ENCODE measurements at places on chromosomes 2 and 18.

DNA sequence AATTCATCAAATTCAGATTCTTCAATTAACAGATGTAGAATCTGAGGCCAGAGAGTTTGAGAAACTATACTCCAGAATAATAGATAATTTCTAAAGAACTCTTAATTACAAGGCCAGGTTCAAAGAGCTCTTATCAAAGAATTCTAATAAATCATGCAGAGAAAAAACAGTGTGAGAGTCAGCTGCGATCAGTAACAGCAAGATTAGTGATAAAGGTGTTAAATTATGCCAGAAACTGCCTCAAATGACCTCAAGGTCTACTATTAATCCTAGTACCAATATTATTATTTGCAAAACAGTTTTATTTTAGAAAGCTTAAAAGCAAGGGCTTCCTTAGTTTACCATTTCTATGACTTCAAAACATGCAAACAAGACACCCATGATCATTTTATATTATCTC is 215.3 kb downstream of the GCA start:
- DNase-seq = no peak

DNA sequence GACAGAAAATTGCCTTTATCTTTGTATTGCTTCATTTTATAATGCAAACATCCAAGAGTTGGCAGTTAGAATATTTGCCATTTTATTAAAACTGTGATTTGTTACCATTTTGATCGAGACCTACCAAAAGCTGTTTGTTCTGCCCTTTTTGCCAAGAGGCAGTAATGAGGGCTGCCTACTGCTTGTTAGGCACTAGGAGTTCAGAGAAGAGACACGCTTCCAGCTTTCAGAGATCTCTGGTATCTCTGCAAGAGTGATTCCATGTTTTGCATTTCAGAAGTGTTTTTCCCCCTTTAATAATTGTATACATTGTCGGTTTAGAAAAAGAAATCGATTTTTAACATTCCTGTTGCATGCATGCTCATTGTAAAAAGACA is 628 bp downstream of the MRPL30 start:
- no peak for DNase-seq

DNA sequence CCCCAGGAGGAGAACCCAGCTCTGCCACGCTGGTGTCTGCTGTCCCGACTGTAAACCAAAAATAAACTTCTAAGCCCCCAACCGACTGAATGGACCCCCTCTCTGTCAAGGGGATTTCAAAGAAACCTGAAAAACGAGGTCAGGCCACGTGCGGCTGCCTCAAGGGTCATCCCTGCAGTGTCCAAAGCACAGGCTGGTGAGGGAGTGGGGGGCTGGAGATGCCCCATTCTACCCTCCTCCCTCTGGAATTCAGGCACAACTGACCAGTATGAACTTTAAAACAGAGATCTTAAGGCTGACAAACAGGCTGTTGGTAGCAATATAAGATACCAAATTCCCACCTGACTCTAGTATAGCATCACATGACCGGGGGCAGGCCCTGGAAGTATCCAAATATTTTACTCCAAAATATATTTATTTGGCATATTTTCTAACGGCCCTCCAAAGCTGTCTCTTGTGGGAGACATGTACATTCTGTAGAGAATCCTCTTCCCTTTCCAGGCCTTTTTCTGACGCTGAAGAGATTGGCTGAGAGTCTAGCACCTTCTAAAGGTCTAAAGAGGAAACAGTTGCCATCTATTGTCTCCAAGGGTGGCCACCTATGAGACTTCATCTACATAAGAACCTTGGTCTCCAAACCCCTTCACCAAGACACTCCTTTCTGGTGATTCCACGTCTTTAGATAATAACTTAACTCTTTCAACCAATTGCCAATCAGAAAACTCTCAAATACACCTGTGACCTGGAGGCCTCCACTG is 40.4 kb upstream of the CTDP1 start:
- no peak for DNase-seq

DNA sequence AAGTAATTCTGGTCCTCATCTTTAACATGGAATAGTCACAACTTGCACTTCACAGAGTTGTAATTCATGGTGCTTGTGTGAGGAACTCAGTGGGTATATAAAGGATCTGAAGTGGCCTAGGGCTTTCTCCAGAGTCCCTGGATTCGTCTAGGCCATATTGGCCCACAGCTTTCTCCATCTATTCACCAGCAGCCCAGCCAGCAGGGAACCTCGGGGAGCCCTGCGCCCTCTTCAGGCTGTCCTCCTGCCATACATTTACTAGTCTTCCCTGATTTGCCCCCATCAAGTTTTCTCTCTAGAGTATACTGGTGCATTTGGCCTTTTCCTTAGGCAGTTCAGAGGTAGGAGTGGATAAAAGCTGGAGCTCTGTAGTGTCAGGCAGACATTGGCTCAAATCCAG is 278.3 kb downstream of the MYCN start:
- DNase-seq = no peak

- no peak for DNase-seq
These were observed 112.7 kb downstream of the OTX1 start for GRCh38 chr2:63163161-63163820.

GRCh38 chr2:75180476-75180875 is 18.8 kb downstream of the TACR1 start:
- DNase-seq = no peak

DNA sequence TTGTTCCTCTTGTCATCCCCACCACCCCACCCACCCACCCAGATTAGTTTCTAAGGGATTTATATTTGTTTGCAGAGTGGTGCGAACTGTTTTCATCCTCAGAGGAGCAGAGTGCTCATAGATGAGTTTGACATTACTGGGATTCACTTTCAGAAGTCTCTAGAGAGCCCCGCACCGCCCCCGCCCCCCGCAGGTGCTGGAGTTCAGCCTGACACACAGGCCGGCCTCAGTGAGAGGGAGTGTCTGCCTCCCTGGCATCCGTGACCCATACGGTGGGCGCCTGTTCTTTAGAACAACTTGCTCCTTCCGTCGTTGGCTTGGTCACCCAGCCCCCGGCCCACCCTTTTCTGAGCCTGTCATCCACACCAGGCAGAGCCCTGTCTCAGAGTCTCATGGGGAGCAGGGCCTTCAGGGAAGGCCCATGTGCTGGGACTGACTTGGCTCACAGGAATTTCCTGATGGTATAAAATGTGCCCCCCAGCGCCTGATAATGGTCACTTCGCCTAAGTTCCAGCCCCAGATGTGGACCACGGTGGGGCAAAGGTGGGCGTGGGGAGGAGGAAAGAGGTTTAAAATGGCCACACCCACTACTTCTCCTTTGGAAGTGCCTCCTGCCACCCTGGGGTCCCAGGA is 44.3 kb downstream of the HPCAL1 start:
- no peak for DNase-seq

- no peak for DNase-seq
These were observed 450.1 kb downstream of the LPIN1 start for GRCh38 chr2:12196495-12196894.

DNA sequence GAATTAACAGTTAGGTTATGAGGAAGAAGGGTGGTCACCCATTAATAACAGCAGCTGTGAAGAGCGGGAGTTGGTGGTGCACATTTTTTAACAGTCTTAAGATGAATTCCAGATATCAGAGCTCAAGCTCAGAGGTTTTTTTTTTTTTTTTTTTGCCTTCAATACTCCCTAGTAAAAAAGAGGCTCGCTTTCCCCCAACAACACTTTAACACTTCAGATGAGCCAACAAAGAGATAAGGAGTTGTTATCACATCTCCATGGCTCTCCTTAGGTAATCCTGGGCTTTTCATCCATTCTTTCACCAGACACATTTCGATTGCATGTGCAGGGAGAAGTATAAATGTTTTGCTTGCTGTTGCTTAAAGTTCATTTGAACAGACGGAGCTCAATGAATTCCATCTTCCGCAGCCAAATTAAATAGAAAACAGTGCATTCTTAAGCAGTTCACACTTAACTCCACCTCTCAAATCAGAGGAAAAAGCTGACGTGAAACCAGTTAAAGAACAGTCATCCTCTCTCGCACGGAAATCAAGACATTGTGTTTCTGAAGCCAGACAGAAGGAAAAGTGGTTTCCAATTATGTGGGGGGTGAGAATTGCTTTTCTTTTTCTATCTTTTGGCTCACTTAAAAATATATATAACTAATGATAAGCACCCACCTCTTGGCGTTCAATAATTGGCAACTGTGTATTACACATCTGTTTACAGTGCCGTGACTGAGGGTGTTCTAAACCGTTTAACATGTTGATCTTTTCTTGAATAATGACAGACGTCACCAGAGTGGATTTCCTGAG is 118.2 kb downstream of the ZNF521 start:
- no peak for DNase-seq

GRCh38 chr2:83369601-83370418 is 1089.3 kb downstream of the SUCLG1 start:
- no peak for DNase-seq

GRCh38 chr2:199707593-199708185 is 143.3 kb downstream of the FTCDNL1 start:
- DNase-seq = no peak

DNA sequence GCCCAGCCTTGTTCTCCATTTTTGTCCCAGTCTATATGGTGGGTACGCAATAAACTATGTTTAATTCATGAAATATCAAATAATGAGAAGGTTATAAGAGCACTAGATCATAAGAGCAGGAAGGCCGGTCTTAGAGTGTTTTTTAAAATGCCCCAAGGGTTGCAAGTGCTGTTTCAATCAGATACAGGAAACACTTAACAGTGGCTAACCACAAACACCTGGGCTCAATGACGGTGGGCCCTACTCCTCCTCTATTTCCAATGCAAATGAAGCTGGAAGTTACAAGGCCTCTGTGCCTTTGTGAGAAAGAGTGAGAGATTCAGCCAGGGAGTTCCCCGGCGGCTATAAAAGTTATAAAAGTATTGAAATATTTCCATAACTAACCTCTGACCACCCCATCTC is 18.9 kb upstream of the WDR33 start:
- DNase-seq = peak; percentile 54

DNA sequence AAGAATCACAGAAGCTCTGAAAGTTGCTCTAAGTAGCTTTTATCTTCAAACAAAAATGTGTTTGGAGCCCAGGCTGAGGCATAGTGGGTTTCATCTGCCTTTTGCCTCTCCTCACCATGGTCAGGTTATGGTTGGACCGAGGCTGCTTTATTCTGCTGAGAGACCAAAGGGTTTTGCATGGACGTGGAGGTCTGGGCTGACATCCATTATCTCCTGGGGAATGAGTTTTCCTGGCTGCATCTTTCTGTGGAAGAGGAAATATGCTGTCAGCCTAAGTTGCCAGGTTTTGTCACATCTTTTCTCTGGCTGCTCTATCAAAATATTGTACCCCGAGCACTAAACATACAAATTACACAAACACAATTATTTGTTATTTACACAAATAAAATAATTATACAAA is 223.2 kb downstream of the LDLRAD4 start:
- no peak for DNase-seq

DNA sequence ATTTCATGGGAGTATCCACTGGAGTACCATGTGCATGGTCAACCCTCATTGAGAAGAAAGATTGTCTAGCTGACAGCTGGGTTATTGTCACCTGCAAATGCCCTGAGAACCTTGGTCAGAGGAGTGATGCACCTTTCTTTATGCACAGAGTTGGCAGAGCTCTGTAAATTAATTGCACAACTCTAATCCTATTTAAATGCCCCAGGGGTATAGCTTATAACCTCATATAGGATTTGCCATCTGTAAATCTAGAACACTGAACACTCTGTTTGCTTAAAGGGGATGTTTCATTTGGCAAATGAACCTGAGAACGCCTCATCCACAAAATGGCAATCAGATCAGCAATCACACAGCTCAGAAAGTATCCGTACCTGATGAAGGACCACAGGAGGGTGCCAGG is 71.8 kb upstream of the SP5 start:
- DNase-seq = no peak

DNA sequence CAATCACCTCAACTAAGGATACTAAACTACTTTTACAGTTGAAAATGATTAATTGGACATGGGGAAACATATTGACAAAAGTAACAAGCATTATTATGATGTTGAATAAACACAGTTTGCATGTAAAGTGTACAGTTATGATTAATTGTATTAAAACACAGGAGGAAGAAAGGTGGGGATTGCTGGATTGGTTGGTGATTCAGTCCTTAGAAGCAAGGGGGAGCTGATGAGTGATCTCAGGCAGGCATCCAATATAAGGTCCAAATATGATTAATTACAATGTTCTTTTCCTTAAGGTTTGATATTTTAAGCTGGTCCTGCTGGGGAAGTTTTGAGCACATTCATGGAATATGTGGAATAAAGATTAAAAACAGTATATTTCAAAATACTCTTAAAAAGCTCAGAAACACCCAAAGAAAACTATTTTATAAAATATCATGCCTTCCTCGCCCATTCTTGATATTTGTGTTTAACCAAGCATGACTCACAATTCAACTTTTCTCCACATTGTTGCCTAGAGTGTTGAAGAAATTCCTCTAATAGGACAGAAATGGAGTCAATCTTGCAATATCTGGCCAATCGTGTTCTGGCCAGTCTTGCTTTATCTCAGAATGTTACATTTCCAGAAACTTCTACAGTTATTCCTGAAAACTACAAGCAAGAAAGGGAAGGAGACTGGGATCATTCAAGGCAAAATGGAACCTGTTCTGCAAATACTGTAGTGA is 268.2 kb downstream of the RPIA start:
- DNase-seq = no peak

- DNase-seq = no peak
These were observed 35.2 kb downstream of the HDLBP start for GRCh38 chr2:241280291-241280690.
